ENCODE measurements at places on chromosomes 7 and 10. TPM values are rescaled to one million over a fixed set of nuclear protein-coding genes. Genes with fewer than 3 reads are reported as not detected.

RNLS gene
- total RNA-seq: 1.7 TPM

DNA sequence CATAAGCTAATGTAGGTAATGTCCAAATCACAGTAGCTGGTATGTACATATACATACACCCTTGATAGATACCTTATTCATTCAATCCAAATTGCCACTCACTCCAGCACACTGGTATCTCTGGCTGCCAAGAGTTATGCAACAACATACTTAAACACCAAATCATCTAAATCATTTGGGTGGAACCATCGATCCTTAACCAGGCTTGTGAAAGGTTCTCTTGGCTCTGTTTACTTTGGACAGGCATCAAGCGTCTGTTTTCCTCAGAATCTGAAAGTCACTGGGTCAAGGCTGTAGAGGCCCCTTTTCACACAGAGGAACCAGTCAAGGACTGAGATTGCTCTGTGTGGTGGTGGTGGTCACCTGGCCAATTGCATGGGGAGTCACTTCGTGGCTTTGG lies 24.6 kb downstream of the JAZF1 start:
- DNase-seq: no peak

DNA sequence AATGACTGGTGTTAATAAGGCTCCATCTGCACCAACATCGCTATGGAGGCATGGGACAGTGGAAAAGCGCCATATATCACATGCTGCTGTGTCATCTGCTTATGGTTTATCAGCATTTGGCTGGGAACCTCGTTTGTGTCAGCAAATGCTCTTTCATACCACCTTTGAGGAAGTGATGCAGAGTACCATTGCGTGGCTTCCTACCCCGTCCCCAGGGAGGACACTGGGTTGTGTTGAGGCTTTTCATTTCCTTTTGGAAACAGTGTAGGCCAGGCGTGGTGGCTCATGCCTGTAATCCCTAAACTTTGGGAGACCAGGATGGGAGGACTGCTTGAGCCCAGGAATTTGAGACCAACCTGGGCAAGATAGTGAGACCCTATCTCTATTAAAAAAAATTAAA lies 6.8 kb downstream of the TACR2 start:
- DNase-seq: no peak

GRCh38 chr7:83040484-83040883 lies 122.2 kb downstream of the PCLO start:
- no peak for DNase-seq

CLCN1 gene
- total RNA-seq: not detected

- no peak for DNase-seq
These were observed 199.2 kb downstream of the SEMA3E start for GRCh38 chr7:83449781-83450180.

DNA sequence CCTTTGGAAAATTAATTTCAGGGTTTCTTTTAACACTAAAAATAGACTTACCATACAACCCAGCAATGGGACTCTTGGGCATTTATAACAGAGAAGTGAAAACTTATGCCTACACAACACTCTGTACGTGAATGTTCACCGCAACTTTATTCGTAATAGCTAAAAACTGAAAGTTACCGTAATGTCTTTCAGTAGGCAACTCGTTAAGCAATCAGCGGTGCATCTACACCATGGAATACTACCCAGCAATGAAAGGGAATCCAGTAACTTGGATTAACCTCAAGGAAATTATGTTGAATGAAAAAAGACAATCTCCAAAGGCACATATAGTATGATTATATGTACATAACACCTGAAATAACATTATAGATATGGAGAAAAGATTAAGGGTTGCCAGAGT lies 16.2 kb downstream of the CCDC3 start:
- no peak for DNase-seq

GPR22 gene
- total RNA-seq: not detected

DNA sequence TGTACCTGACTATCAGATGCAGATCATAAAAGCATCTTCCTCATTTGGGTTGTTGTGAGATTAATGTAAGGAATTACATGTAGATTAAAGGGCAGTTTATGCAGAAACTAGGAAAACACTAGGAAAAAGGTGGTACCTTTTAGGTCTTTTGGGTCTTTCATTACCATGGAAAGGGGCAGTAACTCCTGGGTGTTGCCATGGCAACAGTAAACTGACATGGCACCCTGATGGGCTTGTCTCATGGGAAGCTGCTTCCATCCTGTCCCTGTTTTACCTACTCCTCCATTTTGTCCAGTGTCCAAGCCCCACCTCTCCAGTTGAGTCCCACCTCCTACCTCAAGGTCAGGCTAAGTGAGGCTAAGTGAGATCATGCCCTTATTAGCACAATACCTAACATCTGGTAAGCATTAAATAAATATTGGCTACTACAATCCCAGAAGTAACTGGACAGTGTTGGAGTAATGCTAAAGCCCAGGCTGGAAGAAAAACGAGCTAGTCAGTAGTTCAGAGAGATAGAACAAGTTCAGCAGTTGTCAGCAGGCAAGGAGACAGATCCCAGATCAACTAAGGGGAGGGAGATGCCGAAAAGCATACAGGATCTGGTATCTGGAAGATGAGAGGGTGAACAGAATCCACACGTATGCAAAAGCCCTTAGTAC lies 240.0 kb upstream of the AUTS2 start:
- no peak for DNase-seq

- no peak for DNase-seq
These were observed 452 bp upstream of the TMEM140 start for GRCh38 chr7:135147341-135147898.

ABCA13 gene
- not detected for total RNA-seq

DYNC1I1 gene
- not detected for total RNA-seq

- no peak for DNase-seq
These were observed 24.2 kb downstream of the CRTAC1 start for GRCh38 chr10:98006266-98006665.

GRCh38 chr10:108638225-108638624 lies 1285.1 kb downstream of the XPNPEP1 start:
- no peak for DNase-seq

DNA sequence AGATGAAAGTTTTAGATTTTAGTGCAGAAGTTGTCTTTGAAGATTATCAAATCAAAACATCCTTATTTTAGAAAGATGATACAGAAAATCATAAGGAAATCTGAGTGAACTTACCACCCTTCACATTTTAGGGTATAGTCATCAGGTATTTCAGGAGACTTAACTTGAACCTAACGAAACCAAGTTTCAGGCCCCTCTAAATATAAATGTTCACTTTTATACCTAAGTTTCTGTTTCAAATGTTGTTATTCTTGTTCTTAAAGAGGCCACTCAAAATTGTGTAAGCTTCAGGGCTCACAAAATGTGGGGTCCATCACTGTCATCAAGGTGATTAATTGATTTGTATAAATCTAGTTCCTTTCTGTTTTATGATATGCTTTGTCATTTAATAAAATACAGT lies 216.2 kb downstream of the KIAA1217 start:
- DNase-seq: no peak

DNA sequence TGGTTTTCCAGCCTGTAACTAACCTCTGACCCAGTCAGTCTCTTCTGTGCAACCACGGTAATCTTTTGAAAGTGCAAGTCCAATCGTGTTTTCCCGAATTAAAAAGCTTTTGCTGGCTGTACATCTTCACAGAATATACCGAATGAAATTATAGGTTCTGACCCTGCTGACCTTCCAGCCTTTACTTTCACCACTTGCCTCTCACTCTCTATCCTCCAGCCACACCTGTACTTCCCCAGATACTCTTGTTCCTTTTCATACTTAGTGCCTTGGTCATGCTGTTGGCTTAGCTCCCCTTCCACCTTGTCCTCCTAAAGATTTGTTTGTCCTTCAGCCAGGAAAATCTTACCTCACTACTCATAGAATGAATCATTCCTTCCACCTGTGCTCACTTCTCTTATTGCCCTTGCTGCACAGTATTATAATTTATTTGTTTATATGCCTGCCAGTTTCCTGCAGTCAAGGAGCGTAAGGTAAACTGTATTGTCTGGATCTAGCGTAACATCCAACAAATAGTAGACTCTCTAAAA lies 2.3 kb upstream of the PNPLA8 start:
- no peak for DNase-seq

PDZD7 gene
- total RNA-seq: 0.95 TPM

HKDC1 gene
- 0.76 TPM for total RNA-seq
